ENCODE measurements at places on chromosomes 2 and 18. TPM values are rescaled to one million over a fixed set of nuclear protein-coding genes. Genes with fewer than 3 reads are reported as not detected.

GRCh38 chr2:26054598-26055348 is 20.9 kb downstream of the RAB10 start:
- DNase-seq, result no peak

GRCh38 chr2:232483311-232483922 is 4.2 kb downstream of the ECEL1 start:
- DNase-seq, result no peak

DNA sequence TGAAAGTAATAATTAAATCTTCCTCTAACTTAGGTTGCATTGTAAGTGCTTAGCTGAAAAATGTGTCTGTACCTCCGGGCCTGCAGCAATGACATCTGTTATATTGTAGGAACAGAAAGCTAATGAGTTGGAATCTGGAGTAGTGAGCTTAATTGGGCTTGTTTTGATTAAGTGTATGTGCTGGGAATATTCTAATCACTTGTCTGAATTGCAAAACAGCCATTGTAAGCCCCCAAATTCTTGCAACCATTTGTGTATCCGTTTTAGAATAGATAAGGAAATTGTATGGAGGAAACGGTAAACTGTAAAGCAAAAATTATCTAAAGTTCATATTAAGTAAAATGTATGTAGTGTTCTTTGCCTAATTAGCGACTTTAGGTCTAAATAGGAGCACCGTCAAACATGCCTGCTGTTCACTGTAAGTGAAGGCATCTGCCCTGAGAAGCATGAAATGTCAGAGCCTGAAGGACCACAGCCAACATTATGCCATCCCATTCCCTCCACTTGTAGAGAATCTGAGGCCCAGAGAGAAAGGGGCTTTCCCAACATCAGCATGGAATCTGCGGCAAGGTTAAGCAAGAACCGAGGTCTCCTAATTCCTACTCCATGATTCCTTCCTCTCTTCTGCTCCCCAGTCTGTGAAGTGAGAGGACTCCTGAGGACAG is 466.4 kb downstream of the TDRD15 start:
- DNase-seq, result no peak

- DNase-seq, result no peak
Measured at GRCh38 chr2:126496493-126496892, 159.5 kb upstream of the GYPC start.

DNA sequence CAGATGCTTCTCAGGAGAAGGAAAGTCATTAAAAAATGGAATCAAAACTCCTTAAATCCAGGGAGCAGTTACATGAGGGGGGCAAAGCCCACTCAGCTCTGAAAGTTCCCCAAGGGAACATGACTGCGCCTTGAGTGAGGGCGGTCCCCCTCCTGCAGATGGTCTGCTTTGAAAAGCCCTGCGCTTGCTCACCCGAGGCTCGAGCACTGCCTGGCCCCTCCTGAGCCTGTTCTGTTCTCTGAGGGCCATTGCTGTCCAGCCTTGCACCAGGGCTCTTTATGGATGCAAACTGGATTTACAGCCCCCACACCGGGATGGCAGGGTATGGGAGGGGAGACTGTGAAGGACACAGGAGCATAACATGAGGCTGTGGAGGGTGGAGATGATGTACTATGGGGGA is 37.8 kb upstream of the DNMT3A start:
- no peak for DNase-seq

GRCh38 chr2:33673937-33674336 is 74.8 kb upstream of the FAM98A start:
- peak; percentile 2 for DNase-seq

ERICH2 gene
- polyA plus RNA-seq, result 0.86 TPM

GAREM2 gene
- polyA plus RNA-seq, result 6.1 TPM

GRCh38 chr2:12074126-12074844 is 327.9 kb downstream of the LPIN1 start:
- DNase-seq, result no peak

MOCOS gene
- 0.35 TPM for polyA plus RNA-seq

DNA sequence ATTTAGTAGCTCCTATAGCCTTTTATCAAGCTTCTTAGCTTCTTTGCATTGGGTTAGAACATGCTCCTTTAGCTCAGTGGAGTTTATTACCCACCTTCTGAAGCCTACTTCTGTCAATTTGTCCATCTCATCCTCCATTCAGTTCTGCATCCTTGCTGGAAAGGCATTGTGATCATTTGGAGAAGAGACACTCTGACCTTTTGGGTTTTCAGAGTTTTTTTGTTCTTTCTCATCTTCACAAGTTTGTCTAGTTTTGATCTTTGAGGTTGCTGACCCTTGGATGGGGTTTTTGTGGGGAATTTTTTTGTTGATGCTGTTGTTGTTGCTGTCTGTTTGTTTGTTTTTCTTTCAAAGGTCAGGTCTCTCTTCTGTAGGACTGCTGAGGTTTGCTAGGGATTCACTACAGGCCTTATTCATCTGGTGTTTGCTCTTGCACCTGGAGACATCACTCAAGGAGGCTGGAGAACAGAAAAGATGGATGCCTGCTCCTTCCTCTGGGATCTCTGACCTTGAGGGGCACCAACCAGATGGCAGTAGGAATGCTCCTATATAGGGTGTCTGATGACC is 13.9 kb upstream of the TANK start:
- DNase-seq, result no peak

- DNase-seq, result no peak
Measured at GRCh38 chr18:6086731-6087130, 191.4 kb upstream of the TMEM200C start.

GRCh38 chr2:112848833-112849232 is 12.3 kb upstream of the IL1B start:
- no peak for DNase-seq

DNA sequence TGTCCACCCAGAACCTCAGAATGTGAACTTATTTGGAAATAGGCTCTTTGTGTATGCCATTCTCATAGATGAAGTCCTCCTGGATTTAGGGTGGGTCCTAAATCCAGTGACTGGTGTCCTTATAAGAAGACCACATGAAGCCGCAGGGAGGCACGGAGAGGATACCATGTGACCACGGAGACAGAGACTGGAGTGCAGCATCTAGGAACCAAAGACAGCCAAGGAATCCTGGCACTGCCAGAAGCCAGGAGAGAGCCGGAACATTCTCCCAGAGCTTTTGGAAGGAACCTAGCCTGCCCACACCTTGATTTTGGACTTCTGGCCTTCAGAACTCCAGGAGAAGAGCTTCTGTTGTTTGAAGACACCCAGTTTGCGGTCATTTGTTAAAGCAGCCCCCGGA is 49.7 kb downstream of the ARL4C start:
- no peak for DNase-seq

GRCh38 chr2:226875438-226876225 is 39.8 kb downstream of the RHBDD1 start:
- peak; percentile 57 for DNase-seq

GRCh38 chr18:55421615-55422419 is 166.2 kb downstream of the TCF4 start:
- peak; percentile 83 for DNase-seq

STARD6 gene
- polyA plus RNA-seq, result not detected

CCDC121 gene
- 6.7 TPM for polyA plus RNA-seq

DNA sequence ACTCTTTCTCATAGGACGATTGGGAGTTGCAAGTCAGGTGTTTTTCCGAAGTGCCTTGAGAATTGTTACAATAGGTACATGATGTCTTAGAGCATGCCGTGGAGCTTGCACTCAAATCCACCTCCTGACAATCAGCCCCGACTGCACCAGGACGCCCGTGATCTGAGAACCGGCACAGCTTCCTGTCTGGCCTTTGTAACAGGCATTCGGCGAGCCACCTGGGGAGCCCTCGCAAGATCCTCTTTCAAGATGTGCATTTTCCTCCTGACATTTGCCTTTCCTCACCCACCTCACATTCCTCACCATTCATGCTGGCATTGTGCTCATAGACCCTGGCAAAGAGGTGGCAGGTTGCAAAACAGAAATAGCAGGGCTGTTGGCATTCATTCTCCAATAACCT is 427.3 kb downstream of the GALR1 start:
- DNase-seq, result no peak

TTC21B gene
- 16.0 TPM for polyA plus RNA-seq

- no peak for DNase-seq
Measured at GRCh38 chr2:128606837-128607236, 288.2 kb upstream of the HS6ST1 start.

DNA sequence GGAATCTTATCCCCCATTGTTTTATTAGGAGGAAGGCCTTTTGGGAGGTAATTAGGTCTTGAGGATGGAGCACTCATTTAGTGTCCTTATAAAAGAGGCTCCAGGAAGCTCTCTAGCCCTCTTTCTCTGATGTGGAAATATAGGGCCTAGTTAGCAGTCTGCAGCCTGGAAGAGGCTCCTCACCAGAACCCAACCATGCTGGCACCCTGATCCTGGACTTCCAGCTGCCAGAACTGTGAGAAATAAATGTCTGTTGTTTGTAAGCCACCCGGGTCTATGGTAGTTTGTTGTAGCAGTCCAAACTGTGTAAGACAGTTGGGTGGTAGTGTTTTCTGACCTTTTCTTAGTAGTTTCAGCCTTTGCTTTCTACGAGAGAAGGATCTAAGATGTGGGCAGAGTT is 100.7 kb downstream of the KIAA1328 start:
- DNase-seq, result no peak

L3MBTL4 gene
- polyA plus RNA-seq, result 1.3 TPM

DNA sequence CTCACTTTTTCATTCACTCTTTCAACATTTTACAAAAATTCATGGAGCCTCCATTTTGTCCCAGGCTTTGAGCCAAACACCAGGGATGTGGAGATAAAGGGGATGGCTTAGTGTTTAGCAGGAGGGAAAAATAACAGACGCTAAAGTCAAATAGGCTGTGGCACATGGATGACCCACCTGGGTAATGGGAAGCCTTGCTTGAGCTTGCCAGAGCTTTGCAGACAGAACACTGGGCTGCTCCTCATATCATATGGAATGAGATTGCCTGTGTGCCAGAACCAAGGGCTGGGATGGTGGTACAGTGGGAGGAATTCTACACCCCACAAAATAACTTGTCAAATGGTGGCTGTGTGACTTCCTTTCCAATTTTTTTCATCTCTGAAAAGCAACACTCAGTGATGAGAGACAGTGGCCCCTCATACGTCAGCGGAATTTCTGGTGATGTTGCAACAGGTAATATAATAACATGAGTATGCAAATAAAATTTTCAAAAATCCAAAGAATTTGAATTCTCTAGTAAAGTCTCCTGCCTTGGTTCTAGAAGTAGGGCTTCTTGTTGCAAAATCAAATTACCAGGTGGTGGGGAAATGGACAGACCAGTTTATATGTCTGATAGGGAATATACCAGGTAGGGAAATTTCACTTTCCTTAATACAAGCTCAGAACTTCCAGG is 252.9 kb downstream of the CLIP4 start:
- DNase-seq, result no peak

DNA sequence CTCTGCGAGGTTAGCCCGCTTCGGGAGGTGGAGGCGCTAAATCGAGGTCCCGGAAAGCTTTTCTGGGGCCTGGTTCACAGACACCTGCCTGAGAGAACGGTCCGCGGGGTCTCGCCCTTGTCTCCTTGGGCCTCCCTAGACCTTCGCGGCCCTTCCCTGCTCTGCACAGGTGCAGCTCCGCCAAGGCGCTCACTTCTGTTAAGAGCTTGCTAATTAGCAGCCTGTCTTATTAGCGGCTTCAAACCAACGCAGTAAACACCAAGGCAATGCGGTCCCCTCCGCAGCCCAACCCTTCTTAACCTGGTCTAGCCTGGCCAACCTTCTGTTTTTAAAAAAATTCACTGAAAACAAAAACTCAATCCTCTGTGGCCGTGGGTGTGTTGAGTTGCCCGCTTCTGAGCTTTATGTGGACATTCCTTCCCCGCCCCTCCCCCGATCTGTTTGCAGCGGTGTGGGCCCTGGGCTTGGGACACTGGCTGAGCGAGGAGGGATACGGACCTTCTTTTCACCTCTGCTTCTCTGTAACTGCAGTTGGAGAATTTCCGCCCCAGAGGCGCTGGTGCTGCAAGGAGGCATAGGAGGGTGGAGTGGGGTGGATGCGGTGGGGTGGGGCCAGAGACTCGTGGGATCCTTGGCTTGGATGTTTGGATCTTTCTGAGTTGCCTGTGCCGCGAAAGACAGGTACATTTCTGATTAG is 3.4 kb upstream of the HOXD4 start:
- no peak for DNase-seq

FBLN7 gene
- 13.1 TPM for polyA plus RNA-seq

DNA sequence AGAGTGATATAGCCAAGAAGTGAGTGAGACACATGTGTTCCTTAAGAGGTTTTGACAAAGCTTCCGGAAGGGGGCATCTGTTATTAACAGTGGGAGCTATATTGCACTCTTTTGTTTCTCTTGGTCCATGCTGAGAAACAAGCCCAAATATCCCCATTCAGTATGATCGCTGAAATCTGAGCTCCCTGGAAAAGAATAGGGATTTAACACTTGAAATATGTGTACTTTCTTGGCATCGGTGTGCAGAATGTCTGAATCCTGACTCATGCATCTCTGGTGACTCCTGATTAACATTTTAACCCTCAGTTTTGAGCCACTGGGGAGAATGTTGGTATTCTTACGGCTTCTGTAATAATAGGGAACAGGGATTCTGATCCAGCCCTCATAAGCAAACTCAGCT is 448.1 kb downstream of the TSN start:
- DNase-seq, result peak; percentile 98

APCDD1 gene
- 10.8 TPM for polyA plus RNA-seq

GRCh38 chr18:8960740-8961657 is 141.5 kb upstream of the NDUFV2 start:
- no peak for DNase-seq

GRCh38 chr2:140680862-140681261 is 1450.0 kb downstream of the LRP1B start:
- DNase-seq, result no peak

DNA sequence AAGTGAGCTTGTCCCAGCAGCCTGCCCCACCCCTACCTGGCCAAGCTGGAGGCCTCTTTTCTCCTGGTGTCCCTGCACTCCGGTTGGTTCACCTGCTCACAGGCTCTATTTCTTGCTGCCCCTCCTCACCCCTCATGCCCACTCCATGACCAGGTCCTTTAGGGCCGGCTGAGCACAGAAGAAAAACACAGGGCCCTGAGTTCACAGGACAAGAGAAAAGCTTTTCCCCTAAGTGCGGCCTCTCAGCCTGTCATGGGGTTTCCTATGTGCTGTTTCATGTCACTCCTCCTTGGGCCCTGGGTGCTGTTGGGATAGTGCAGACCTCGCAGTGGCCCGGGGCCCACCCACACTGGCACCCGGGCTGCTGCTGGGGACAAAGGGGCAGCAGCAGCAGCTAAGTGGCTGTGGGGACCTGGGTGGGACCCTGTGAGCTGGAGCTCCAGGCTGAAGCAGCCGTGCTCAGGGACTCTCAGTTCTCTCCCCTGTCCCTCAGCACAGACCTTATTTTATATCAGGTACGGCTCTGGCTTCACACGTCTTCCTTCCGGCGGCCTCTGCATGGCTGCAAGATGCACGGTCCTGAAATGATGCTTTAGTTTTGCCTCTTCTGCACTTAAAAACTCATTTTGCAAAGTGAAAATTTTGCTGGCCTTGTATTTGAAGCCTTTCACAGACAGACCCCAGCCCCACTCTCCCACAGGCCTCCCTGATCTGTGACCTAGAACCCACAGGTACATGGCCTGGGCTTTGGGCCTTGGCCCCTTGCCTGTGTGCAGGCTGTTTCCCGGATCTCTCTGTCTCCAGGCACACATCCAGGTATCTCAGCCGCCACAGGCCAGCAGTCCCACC is 71.8 kb downstream of the SH3RF3 start:
- no peak for DNase-seq
